Activated naive CD4-positive, alpha-beta T cell treated with anti-CD3 and anti-CD28 coated beads, Interleukin-2, amount 50 U/mL, for 72 hours (primary cell): ENCODE measurements at places on chromosomes 2 and 18.

DNA sequence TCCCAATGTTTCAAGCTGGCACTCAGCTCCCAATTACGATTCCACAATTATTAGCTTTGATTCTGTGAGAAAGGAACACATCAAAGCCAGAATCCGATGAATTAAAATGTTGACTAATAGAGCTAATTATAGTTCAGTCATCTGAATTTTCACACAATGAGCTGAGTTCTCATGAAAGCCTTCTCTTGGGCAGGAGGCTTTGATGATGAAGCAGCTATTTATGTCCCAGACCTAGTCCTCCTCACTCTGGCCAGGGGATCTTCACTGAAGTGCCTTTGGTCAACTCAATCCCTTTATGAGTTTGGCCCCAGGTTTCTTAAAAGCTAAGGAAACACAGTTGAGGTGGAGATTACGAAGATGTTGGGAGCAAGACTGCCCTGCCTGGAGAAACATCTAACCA lies 74.7 kb upstream of the PPM1B start:
- DNase-seq = no peak

DNA sequence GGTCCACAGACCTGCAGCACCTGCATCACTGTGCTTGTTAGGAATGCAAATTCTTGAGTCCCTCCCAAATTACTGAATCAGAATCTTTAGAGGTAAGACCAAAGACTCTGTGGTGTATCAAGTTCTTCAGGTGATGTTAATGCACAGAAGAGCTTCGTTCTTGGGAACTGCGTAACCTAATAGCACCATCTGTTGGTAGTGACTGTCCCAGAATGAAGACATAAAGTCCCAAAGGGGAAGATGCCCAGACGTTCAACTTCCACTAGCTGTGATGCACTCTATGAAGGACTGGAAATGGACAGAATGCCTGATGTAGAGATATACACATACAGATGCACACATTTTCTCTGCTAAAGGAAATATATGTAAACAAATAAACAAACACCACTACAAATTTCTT lies 576.0 kb downstream of the LRP1B start:
- DNase-seq = no peak

DNA sequence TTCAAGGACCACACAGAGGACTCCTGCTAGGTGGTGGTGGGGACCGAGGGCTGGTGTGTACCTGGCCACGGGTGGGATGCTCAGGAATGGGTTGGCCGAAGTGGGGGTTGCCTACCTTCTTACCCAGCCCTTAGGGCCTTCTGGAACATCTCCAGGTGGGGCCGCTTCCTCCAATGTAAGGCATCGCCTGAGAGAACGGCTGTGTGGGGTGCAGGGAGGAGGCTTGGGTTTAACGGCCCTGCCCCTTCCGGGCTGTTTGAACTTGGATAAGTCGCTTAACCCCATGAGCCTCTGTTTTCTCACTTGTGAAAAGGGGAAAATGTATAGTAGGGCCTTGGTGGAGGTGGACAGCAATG lies 35.0 kb downstream of the EMILIN2 start:
- no peak for DNase-seq

GRCh38 chr2:239897596-239898235 lies 127.4 kb downstream of the NDUFA10 start:
- DNase-seq = no peak

DNA sequence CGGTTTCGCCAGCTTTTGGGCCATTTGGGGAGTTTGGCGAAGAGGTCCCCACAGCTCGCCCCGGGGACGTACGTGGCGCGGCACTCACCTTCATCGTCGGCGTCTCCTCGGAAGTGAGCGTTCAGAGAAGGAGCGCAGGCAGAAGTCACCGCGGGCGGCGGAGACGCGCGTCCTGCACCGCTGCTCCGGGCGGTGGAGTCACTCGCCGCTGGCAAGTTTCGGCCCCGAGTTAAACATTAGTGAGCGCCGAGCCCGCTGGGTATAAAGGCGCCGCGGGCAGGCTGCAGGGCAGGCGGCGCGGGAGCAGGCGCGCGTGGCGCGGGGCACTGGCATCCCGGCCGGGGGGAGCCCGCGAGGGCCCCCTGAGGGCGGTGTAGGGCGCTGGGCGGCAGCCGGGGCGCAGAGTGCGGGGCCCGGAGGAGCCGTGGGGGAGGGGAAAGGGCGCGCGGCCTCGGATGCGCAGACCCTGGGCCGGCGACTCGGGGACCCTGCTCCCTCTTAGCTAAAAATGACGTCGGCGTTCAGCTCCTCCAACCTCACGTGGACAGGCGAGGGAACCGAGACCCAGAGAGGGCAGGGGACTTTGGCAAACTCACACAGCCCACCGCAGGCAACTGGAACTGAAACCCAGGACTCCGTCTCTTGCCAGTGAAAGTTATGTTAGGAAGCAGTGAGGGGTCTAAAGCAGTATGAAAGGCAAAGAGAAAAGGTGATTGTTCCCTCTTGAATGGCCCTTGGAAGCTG lies at the start of gene DPP4:
Gene DPP4 (minus strand): TSS at position 328 of the 744 bp plus-strand sequence. CDS start 234 bp downstream, at position 94.
- DNase-seq = peak; percentile 74

DNA sequence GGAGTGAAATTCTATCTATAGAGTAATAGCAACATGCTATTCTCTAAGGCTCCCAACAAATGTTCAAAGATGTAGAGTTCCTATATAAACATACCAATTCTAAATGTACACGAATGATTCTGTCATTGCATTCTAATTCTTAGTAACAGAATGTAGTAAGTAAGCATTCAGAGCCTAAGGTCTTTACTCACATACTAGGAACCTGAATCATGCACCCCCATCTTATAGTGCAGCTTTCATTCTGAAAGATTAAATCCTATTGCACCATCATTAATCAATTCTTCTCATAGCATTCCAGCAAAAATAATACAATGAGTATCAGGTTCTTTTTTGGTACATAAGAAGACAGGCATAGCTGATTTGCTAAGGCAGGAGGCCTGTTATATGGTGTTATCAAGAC lies 230.0 kb downstream of the NCKAP5 start:
- no peak for DNase-seq

DNA sequence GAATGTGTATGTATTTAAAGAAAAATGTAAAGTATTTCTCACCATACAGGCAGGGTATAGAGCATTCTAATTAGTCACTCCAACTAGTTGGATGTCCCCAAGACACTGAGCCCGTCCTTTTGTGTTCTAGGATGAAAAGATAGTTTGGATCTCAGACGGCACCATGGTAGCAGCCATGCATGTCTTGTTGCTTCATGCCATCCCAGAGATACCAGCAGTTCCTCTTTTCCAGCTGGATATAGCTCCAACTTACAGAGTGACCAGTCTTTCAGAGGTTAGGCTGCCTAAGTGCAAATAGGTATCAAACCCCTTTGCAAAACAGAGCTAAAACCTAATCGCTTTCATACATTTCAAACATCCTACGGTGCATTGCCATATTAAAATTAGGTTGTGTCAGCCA lies 275.3 kb downstream of the MTX2 start:
- no peak for DNase-seq

GRCh38 chr2:230942371-230942770 lies 17.3 kb upstream of the GPR55 start:
- DNase-seq = no peak

GRCh38 chr2:174585146-174585545 lies 12.5 kb downstream of the WIPF1 start:
- no peak for DNase-seq
